Hematopoietic multipotent progenitor cell (in vitro differentiated cells): ENCODE measurements at places on chromosomes 6 and 20.

GRCh38 chr6:56628105-56628504 lies 14.6 kb downstream of the DST start:
- DNase-seq, result no peak

DNA sequence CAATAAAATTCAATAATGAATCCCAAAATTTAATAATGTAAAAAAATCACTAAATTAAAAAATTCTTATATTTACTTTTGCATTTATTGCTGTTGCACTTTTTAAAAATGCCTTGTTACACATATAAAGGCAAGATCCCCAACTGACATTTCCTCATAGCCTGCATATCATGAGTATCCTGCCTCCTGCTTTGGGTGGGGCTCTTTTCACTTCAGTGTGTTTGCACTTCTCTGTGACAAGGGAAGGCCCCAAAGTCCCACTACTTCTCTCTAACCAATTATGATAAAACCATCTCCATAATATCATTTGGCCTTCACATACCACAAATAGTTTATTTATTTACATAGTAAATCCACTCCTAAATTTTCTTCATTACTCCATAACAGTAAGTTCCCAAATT lies 446.1 kb upstream of the MARCKS start:
- no peak for DNase-seq

DNA sequence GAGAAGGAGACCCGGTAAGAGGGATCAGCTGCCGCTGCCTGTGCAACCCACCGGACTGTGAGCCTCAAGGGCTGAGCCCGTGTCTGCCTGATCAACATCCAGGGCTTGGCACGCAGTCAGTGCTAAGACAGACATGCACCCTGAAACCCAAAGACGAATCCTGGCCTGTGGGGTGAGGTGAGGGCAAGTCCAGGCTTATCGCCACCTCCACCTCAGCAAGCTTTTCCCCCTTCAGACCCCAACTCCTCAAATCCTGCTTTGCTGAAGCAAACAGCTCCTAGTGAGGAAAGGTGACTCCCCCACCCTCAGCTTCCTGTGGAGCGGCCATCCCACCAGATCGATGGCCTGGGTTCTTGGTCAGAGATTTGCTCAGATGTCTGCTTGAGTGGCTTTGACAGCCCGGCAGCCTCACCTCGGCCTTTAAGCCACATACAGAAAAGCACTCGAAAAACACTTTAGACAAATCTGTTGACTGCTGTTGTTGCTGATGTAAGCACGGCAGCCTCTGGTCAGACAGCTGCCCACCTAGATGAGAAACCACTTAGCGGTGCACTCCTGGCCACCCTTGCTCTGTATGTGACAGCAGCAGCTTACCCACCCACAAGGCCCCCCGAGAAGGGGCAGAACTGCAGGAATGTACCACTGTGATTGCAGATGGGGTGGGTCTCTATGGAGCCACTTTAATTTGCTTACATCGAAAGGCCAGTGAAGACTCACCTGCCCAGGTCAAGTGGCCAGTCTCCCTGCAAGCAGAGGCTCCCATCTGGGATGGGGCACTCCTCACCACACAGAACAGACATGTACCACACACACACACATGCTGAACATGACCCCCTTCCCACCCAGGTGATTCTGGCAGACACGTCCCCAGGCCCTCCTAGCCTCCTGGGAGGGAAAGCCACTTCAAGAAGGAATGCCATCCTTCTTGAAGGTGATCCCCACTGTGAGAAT lies 14.8 kb downstream of the MTCH1 start:
- DNase-seq, result no peak

GRCh38 chr6:84508981-84509380 lies 255.4 kb downstream of the TBX18 start:
- no peak for DNase-seq
